ENCODE measurements at places on chromosomes 4 and X.
A peak's percentile ranks its signal among the peaks of the same experiment; 100 is the strongest.

- DNase-seq = no peak
These were observed 107.7 kb downstream of the GALNTL6 start for GRCh38 chr4:171920901-171921300.

GRCh38 chr4:122823476-122823875 is 3.2 kb upstream of the FGF2 start:
- DNase-seq = no peak

DNA sequence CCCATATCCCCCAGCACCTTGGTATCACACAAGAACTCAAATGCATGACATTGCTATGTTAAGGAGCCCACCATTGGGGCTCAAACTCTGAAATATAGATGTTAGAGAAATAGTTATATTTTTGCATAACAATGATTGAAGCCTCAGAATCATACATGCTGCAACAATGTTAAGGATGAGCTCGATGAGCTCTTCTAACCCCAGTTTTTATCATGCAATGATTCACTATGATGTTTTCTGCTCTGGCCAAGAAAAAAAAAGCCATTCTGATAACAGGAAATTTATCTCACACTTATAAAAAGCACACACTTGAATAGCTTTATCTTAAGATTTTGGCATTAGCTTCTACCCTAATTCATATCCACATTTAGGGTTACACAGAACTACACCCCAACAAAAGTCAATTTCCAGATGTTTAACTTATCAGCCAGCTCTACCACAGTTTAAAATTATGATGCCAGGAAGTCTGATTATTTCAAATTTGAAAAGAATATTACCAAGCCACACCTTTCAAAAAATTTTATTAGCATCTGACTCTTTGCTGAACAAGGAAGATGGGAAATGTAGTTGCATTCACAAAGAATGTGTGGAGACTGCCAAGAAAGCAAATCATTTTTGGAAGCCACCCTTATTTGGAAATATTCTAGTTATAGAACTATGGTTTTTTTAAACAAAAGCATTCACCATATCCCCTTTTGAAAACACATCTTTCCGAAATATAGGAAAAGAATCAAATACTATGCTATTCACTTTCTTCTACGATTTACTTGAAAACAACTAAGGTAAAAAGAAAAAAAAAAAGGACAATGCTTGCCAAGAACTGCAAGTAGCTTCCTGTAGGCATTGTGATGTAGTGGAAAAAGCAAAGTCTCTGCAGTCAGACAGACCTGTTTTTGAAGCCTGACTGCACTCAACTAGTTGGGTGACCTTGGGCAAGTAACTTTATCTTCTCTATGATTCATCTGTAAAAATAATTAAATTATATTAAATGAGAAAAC is 100.8 kb upstream of the PLS3 start:
- peak; percentile 59 for DNase-seq

DNA sequence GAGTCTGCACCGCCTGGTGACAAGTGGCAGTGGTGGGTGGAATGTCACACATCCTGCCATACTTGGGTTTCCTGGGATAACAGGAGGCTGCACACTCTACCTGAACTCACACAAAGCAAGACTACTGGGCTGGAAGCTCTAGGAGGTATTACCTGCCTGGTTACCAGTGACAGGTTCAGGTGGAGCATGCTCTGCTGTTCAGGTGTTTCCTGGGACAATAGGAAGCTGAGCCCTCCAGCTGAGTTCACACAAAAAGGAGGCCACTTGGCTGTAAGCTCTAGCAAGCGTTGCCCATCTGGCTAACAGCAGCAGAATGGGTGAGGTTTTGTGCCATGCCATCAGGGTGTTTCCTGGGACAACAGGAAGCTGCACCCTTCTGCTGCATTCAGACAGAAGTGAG is 17.4 kb upstream of the UGT2B7 start:
- no peak for DNase-seq

DNA sequence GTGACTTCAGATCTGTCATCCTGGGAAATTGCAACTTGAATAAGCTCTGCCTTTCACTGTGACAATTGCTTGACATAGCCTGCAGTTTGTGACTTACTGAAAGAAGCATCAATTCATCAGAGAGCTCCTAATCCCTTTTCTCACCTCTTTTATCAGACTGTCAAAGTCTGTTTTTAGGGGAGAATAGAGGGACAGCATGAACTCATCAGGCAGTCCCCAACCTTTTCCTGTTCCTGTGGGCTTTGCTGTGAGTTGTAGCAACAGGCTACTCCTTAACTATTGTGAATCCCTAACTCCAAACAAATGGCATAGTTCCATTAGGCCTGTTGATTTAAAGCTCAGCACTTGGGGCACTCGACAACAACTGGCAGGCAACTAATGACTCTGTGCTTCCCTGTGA is 64.9 kb downstream of the DOCK11 start:
- DNase-seq = no peak

- no peak for DNase-seq
These were observed 39.3 kb upstream of the TADA2B start for GRCh38 chr4:7003879-7004240.

- peak; percentile 18 for DNase-seq
These were observed 34.4 kb downstream of the HPF1 start for GRCh38 chr4:169723207-169723965.

DNA sequence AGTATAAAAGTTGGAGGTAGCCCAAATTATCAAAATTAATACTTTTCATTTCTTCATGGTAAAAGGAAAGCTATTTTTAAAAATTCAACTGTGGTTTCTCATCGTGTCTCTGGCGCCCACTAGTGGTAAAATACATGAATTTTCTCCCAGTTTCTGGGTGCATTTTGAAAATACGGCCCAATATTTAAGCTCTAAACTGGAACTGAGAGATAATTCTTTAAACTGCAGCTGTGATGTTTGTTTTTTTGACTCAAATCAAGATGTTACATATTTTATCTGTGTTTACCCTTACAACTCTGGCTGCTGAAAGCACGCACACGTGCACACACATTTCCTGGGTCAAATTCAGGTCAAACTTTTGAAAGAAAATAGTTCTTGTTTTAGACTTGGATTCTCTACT is 123.9 kb upstream of the ACSL4 start:
- DNase-seq = peak; percentile 29

DNA sequence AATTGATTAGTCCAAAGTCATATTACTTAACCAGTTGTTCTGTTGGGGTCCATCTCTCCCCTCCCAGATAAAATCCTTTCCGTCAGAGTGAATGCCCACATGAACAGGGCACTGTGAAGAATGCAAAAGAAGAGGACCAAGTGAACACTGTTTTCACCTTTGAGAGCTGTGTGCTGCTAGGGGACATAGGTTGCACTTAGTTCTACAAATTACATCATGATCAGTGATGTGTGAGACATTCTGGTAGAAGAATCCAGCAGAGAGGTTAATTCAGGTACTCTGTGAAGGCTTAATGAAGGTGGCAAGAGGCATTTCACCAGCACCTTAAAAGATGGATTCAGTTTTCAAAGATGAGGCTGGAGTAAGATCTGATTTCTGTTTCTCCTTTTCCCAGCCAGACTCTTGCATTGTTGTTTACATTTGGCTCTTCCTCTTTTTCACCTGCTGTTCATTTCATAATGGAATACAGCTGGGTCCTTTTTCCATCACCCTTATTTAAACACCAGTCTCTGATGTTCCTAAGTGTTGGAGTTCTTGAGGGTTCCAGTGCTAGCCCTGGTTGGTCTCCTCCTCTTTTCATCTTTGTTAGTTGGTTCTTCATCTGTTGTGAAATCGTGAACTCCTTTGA is 10.9 kb downstream of the GAB1 start:
- no peak for DNase-seq

GRCh38 chr4:124641715-124642381 is 70.7 kb downstream of the ANKRD50 start:
- peak; percentile 93 for DNase-seq

DNA sequence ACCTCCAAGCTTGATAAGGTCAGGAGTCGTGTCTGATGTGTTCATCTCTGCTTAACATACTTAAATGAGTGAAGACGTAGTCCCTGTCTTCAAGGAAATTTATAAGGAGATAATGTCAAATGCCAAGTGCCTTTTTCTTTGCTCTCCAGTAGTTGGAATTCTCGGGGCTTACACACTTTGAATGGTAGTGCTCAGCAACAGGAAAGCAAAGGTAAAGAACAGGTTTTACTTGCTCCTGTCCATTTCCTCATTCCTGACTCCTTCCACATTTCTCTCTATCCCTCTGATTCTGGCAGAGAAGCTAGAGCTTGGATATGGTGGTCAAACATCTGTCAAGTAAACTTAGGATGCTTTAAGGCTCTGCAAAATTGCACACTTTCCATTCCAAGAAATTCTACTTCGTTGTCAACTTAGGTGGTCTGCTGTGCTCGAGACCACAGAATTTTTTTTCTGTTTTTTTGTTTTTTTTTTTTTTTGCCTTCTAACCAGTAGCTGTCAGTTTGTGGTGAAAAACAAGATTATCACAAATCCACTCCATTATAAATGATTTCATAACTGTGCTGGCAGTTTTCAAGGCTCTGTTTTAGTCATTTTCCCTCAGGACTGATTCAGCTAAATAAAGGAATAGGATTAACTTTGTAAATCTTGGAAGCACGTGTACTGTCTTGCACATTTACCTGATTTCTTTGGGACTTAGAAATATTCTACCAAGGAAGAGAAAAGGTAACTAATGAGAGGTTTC is 180.8 kb upstream of the ANXA3 start:
- DNase-seq = peak; percentile 21

- DNase-seq = no peak
These were observed 4.5 kb upstream of the ATP6AP2 start for GRCh38 chrX:40576291-40576690.

DNA sequence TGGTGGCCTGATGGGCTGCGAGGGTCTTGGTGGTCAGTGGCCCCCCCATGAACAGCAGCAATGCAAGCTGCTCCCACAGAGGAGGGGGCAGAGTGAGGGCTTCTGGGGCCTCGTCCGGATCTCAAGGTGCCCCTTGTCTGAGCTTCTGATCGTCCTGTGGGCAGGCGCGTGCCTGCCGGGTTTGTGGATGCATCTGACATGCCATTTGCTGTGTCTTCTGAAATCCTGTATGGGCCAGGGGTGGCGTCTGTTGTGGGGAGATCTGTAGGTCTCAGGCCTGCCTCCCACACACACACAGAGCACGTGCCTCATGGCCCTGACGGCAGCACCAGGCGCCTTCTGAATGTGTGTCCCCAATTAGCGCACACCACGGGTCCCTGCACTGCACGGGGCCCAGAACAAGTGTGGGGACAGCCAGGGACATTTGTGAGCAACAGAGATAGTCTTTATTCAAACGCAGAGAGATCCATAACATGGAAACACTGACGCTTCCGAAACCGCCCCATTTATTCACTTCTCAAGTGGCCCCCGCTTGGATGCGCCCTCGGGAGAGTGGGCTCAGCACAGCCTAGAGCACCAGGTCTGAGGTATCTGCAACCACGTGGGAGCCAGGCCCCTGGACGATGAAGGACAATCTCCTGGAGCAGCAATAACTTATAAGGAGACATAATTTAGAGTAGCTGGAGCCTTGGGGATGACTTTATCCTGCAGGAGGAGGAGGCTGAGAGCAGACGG is 5.7 kb downstream of the SPON2 start:
- DNase-seq = no peak

- no peak for DNase-seq
These were observed 47.9 kb upstream of the GPR78 start for GRCh38 chr4:8532245-8532781.

GRCh38 chr4:76590798-76591281 is 155.8 kb downstream of the SHROOM3 start:
- DNase-seq = peak; percentile 90

DNA sequence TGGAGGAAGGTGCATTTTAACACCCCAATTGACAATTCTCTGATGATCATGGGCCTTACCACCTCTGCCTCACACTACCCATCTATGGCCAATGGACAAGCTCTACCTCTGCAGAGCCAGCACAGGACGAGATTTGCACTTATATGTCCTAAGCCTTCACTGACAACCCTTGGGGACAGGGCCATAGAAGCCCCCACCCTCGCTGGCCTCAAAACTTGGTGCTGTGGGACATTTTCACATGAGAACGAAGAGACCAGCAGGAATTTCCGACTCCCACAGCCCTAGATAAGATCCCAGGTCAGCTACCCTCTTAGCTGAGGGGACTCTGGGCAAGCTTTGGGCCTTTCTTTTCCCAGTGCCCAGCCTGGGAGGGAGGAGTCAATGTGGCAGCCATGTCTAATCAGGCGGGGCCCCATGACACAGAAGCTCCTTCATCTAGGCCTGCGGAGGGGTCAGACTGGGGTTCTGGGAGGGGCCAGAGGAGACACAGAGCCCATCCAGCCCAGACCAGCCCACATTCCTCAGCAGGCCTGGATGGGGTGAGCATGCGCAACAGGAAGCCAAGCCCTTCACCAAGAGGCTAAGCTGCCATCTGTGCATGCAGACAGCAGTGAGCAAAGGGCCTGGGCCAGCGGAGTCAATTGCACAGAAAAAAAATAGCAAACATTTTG is 12.1 kb downstream of the PJA1 start:
- DNase-seq = peak; percentile 60

- DNase-seq = peak; percentile 94
These were observed 49.2 kb upstream of the DDX53 start for GRCh38 chrX:22950269-22951266.
